Activated T-cell treated with anti-CD3 and anti-CD28 coated beads for 1 hour (primary cell): ENCODE measurements at places on chromosomes 1 and 21.

- DNase-seq: no peak
Observed at GRCh38 chr1:170580636-170581440, 48.9 kb downstream of the GORAB start.

- no peak for DNase-seq
Observed at GRCh38 chr21:28636752-28637691, 355.7 kb downstream of the LTN1 start.

- no peak for DNase-seq
Observed at GRCh38 chr1:218346391-218347204, 1.5 kb downstream of the TGFB2 start.

DNA sequence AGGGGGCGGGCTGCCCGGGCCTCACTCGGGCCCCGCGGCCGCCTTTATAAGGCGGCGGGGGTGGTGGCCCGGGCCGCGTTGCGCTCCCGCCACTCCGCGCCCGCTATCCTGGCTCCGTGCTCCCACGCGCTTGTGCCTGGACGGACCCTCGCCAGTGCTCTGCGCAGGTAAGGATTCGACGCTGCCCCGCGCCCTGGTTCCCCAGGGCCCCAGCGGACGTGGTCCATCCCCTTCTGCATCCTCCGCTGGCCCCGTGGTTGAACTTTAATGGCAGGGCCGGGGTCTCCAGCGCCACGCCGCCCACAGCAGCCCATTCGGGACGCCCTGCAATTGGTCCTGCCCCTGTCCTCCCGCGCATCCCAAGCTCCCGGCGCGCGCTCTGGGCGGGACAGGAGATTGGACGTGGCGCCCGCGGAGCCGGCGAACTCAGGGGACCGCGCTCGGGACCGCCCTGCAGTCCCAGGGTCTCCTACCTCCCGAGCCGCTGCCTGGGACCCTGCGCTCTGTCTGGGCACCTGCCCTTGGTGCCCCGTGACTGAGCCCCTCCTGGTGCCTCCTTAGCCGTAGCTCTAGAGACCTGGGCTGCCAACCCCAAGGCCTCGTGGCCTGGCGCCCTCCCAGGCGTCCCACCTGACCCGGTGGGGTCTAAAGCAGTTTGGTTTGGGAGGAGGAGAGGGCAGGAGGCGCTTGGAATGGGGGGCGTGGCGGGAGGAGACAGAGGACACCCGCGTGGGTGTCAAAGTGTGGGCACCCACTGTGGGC is at the start of gene ALPL:
Gene ALPL, plus strand, starts transcription at position 73 of the 762 bp plus-strand sequence. CDS start 44,659 bp downstream, outside the sequence.
- no peak for DNase-seq

GRCh38 chr1:161989786-161990185 is 33.9 kb downstream of the OLFML2B start:
- DNase-seq: no peak
